ENCODE measurements at places on chromosomes 6 and 20.

DNA sequence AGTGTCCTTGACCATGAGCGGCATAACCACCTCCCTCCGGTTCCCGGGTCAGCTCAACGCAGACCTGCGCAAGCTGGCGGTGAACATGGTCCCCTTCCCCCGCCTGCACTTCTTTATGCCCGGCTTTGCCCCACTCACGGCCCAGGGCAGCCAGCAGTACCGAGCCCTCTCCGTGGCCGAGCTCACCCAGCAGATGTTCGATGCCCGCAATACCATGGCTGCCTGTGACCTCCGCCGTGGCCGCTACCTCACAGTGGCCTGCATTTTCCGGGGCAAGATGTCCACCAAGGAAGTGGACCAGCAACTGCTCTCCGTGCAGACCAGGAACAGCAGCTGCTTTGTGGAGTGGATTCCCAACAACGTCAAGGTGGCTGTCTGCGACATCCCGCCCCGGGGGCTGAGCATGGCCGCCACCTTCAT is 4.9 kb downstream of the TUBB1 start:
- DNase-seq = no peak

GRCh38 chr6:159535656-159536350 is 157.2 kb downstream of the SOD2 start:
- DNase-seq = no peak

DNA sequence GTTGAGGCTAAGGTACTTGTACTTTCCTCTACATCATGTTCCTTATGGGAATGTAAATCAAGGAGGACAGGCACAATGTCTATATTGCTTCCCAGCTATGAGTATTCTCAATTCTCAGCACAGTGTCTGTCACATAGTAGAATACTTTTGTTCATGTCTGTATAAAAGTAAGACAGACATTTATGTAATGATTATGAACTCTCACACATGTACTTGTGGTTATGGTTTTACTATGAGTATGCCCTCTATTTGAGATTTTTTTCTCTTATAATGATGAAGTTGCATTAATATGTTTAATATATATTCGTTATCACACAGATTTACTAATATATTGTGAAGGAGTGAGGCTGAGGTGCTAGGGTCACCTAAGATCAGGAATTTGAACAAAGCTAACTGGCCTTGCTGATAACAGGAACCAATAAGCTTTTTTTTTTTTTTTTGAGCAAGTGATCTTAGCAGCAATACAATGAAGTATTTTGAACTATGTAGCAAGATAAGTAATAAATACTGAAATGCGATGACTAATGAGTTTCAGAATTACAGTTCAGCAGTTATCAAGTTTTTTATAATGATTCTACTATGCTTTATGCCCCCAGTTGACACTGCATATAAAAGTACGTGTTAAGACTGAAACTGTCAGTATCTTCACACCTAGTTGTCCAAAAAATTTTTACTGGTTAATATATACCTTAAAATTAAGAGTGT is 623.1 kb downstream of the HTR1B start:
- no peak for DNase-seq

DNA sequence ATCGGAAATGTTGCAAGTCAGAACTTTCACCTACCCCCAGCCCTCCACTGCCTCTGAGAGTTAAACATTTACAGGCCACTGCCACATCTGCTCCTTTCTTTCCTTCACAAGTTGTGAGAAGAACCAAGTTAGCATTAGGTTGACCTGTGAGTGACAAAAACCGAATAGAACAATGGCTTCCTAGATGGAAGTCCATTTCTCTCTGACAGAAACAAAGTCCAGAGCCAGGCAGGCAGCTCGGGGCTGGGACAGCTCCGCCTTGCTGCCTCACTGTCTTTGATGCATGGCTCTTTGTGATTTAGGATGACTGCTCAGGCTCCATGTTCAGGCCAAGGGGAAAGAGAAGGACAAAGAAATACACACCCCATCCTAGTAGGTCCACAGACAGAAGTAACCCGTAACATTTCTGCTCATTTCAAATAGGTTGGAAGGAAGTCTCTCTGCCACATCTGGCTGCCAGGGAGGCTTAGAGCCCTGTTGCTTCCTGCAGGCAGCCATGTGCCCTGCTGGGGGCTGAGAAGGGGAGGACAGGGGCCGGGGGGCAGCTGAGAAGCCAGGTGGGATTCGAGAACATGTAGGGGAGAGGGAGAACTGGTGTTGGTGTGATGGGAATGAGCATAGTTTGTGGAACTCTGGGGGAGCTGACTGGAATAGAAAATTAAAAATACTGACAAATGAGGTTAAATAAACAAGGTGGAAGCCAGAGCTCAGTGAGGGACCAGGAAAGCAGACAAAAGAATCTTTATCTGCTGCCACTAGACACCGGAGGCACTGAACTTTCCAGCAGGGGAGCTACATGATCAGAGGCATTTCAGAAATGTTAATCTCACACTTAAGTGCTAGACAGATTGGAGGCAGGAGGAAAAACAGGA is 19.5 kb upstream of the IER3 start:
- no peak for DNase-seq

DNA sequence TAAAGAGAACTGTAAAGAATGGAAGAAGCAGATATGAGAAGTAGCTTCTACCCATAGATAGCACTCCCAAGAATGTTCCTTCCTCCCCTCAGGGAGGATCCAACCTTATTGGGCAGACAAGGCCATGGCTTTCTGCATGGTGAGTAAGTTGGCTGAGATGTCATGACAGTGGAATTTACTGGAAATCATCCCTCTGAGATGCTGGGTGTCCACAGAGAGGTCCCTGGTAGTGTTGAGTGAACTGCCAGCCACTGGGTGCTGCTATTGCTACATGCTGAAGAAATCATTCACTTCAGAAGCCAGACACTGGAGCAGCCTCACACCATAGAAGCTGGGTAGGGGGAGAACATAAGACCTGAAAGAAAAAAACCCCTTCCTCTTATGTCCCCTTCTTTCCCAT is 46.4 kb upstream of the FERMT1 start:
- no peak for DNase-seq
